ENCODE measurements at places on chromosomes 6 and 20. TPM values are rescaled to one million over a fixed set of nuclear protein-coding genes. Genes with fewer than 3 reads are reported as not detected.

The PSMF1 gene
- 47.1 TPM for total RNA-seq

The KCNS1 gene
- not detected for total RNA-seq

The BLTP3A gene
- 9.9 TPM for total RNA-seq

The C6orf52 gene
- 79.7 TPM for total RNA-seq

The TPX2 gene
- total RNA-seq: not detected

DNA sequence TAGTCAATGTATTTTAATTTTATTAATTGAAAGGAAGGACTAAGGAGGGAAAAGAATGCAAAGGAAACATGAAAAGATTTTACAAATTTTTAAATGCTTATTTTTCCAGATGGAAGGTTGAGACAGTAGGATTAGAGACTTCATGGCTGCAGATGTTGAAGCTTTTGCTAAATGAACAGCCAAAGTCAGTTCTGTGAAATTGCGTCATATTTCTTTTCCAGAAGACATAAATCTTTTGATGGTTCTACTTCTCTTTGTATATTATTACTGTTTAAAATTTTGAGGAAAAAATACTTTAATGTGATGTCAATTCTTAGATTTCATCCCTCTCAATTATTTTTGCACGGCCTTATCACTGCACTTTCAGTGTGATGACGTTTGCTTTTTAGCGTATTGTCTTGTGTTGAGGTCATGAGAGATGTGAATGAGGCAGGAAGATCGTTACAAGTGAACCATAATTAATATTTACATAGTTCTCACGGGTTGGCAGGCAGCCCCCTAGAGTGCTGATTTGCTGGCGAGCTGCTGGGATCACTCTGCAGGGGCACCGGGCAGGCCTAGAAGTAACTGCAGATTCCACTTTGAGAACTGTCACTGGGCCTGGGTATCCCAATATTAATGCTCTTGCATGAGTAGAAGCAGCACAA is 158.1 kb downstream of the TBXT start:
- peaks cover 12% of the 10 kb centered on the region for H3K4me1 ChIP-seq
- H3K36me3 ChIP-seq: no peaks in the 10 kb centered on the region
- H3K4me3 ChIP-seq: no peak overlapping the region
- DNase-seq: no peak
- H3K27ac ChIP-seq: no peak overlapping the region

GRCh38 chr20:36642136-36642535 is 3.9 kb downstream of the SLA2 start:
- H3K4me1 ChIP-seq: no peaks in the 10 kb centered on the region
- no peak overlapping the region for H3K4me3 ChIP-seq
- no peaks in the 10 kb centered on the region for H3K36me3 ChIP-seq
- H3K27ac ChIP-seq: no peak overlapping the region

- no peak overlapping the region for H3K4me3 ChIP-seq
- H3K27me3 ChIP-seq: no peaks in the 10 kb centered on the region
- peaks cover 4% of the 10 kb centered on the region for H3K4me1 ChIP-seq
Observed at GRCh38 chr20:8156235-8157079, 24.4 kb downstream of the PLCB1 start.

GRCh38 chr6:100343316-100344077 is 121.2 kb downstream of the SIM1 start:
- no peaks in the 10 kb centered on the region for H3K27me3 ChIP-seq
- no peaks in the 10 kb centered on the region for H3K36me3 ChIP-seq
- H3K27ac ChIP-seq: no peak overlapping the region
- DNase-seq: no peak
- no peaks in the 10 kb centered on the region for H3K4me1 ChIP-seq
- H3K4me3 ChIP-seq: no peak overlapping the region

DNA sequence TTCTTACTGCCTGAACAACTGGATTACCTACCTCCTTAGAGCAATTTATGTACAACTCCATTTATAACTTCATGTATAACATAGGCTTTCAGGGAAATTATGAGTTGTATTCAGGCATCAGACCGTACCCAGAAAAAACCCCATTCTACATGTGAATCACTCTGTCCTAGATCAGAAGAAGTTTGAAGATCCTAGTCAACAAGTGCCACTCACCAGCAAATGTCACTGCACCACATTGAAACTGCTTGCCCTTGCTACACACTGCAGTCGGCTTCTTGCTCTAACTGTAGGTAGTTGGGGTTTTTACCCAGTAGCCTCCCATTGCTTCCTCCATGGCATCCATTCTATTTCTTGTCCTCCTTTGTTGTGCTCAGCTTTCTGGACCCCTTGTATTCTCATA is 132.4 kb downstream of the DNAH8 start:
- H3K4me1 ChIP-seq: no peaks in the 10 kb centered on the region
- no peaks in the 10 kb centered on the region for H3K27me3 ChIP-seq
- no peak overlapping the region for H3K27ac ChIP-seq
- H3K4me3 ChIP-seq: no peak overlapping the region

- H3K27ac ChIP-seq: peak overlapping the region; percentile 39
- H3K27me3 ChIP-seq: no peaks in the 10 kb centered on the region
- peaks cover 9% of the 10 kb centered on the region for H3K4me1 ChIP-seq
Observed at GRCh38 chr20:32583581-32584070, 1.5 kb downstream of the NOL4L start.

All from uterus (tissue), 4 donors.